Activated CD4-positive, alpha-beta T cell treated with anti-CD3 and anti-CD28 coated beads, Interleukin-10, Interleukin-2, amounts not matched to agents 100 ng/mL and 50 ng/mL, durations not matched to agents 16 hours and 8 hours (primary cell): ENCODE measurements at places on chromosomes 2 and 18.
A peak's percentile ranks its signal among the peaks of the same experiment; 100 is the strongest.

DNA sequence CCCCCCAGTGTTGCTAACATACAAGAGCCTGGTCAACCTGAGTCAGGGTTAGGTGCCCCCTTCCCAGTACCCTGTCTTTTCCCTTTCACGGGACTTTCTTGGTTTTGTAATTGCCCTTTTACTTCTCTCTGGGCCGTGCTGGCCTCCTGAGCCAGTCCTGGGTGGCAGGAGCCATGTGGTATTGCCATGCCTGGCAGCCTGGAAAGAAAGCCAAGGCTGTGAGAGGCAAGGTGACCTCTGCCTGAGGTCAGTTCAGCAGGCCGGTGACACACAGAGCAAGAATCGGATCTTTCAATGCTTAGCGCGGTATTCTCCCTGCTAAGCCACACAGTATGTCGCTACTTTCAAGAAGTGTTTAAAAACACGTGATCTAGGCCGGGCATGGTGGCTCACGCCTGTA is 52.3 kb downstream of the C18orf63 start:
- DNase-seq, result no peak

DNA sequence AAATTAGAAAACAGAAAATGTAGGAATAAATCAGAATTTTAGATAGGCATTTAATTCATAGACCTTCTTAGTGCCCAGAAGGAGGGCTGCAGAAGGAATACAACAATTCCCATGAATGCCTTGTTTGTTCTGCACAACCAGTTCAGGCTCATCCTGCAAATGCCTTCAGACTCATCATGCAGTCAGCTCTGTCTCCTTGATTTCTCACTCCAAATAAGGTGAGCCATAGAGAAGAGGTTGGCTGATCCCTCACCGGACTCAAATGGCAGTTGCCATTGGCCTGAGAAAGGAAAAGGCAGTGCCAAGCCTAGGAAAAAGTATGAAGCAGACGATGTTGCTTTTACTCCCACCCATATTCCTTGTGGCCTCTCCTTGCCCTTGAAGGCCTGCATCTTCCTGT is 50.3 kb downstream of the DSC3 start:
- no peak for DNase-seq

GRCh38 chr2:239199041-239199768 is 201.6 kb downstream of the HDAC4 start:
- no peak for DNase-seq

- peak; percentile 83 for DNase-seq
Observed at GRCh38 chr2:69685321-69686048, 41.9 kb upstream of the AAK1 start.

DNA sequence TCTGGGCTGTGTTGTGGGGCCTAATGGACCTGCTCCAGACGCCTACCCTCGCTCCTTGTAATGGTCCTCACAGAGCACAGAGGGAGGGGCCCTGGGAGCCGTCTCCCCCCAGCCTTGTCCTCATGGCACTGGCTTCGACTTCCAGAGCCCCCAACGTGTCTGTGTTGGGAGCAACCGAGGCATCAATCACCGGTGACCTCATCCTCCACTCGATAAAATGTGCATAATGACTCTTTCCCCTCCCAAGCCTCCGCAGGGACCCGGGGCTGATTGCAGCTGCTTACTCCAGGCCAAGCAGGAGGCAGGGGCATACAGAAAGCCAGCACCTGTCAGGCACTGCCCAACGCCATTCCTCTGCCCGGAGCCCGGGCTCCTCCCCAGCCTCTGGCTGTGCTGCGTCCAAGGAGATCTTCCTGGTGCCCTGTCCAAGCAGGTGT is 271.7 kb downstream of the NDUFA10 start:
- no peak for DNase-seq

DNA sequence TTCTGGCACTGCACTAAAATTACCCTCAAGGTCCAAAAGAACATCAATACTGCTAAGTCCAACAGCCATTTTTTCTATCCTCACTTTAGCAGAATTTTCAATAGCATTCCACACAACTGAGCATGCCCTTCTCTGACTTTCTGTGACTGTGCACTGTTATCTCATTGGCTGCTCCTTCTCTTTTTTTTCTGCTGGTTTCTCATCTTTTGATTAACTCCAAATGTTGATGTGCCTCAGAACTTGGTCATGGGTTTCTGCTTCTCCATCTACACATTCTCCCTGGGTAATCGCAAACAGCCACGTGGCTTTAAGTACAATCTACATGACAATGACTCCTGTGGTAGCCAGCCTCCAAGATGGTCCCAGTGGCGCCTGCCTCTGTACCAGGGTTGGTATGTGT is 75.0 kb upstream of the CD226 start:
- DNase-seq, result no peak

DNA sequence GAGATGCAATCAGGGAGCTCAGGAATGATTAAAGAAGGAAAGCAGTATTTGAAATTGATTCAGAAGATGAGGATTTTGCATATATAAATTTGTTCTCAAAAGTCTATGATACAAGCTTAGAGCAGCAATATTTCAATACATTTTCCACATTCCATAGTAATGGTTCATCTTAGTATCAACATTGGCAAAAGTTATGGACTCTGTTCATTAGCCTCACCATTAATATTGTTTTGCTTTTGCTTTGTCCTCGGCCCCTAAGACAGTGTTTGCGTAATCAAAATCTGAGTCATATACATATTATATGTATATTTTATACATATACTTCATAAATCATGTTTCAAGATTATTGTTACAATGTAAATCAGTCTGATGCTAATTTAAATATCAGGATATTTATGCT is 176.6 kb downstream of the CNTNAP5 start:
- no peak for DNase-seq
